ENCODE measurements at places on chromosomes 6 and 20. TPM values are rescaled to one million over a fixed set of nuclear protein-coding genes. Genes with fewer than 3 reads are reported as not detected.

The DEFB125 gene
- total RNA-seq = not detected

DNA sequence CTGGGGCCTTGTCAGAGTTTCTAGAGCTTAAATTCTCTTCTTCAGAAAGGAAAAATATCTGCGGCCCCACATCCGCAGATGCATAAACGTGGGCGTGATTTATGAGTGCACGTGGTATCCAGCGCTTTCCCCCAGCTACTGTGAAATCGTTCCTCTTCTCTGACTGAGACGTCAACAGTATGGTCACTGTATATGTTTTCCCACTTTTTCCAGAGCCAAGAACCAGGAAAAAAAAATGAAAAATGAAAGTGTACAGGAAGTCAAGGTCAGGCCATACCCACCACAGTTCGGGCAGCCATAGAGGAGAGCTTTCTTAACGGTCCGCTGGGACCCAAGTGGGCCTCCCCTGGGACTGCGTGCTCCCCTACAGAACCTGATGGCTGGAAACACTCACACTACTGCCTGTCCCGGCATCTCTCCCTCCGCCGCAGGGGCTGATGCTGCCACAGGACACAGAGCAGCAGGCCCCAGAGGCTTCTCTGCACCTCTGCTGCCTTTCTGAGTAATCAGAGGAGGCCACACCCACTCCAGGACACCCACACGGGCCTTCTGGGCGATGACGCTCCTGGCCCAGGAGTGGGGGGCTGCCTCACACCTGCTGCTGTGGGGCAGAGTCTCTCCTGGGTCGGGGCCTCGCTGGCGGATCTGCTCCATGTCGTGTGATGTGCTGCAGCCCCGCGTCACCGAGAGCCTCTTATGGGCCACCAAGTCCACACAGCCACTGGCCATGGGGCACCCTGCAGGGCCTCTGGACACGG is 16.4 kb upstream of the STX16 start:
- no peak overlapping the region for H3K4me3 ChIP-seq
- H3K36me3 ChIP-seq = no peaks in the 10 kb centered on the region
- no peaks in the 10 kb centered on the region for H3K4me1 ChIP-seq
- H3K27ac ChIP-seq = no peak overlapping the region

The IMPG1 gene
- total RNA-seq = not detected

The FAM209B gene
- total RNA-seq = 0.56 TPM

GRCh38 chr6:13470238-13471140 is 16.9 kb downstream of the GFOD1 start:
- no peaks in the 10 kb centered on the region for H3K4me1 ChIP-seq
- DNase-seq = no peak
- no peak overlapping the region for H3K4me3 ChIP-seq
- no peaks in the 10 kb centered on the region for H3K27me3 ChIP-seq
- H3K36me3 ChIP-seq = no peaks in the 10 kb centered on the region

- peaks cover 6% of the 10 kb centered on the region for H3K4me1 ChIP-seq
- no peak overlapping the region for H3K27ac ChIP-seq
- no peak overlapping the region for H3K4me3 ChIP-seq
- no peak for DNase-seq
Measured at GRCh38 chr6:139567095-139567494, 192.6 kb upstream of the CITED2 start.

DNA sequence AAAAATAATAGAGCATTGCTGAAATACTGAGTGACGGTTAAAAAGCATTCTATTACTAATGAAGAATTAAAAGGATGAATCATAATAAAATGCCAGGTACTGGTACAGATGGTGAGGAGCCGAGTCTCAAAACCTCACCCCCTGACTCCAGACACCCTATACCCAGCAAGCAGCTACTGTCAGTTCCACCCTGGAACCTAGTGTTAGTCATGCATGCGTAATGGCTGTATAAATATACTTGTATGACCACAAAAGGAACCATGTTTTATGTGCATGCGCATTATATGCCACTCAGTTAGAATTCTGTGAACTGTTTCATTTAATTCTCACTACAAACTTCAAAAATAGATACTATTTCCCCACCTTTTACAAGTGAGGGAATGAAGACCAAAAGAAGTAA is 568.7 kb upstream of the RNF217 start:
- no peak overlapping the region for H3K27ac ChIP-seq
- no peaks in the 10 kb centered on the region for H3K4me1 ChIP-seq
- H3K4me3 ChIP-seq = no peak overlapping the region
- no peaks in the 10 kb centered on the region for H3K27me3 ChIP-seq

DNA sequence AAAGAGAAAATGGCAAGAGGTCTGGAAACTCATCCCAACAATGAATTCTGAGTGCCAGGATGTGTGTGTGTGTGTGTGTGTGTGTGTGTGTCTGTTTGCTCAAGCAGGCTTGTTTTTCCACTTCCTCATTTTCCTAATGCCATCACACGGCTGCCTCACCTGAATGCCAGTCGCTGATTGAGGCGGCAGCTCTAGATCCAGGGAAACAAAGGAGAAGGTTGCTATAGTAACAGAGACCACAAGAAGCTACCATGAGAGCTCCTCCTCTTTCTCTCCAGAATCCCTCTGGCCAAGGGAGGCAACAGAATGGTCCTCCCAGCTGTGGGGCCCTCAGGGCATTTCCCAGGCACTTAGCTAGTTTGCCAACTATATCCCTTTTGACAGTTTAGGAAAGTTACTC is 241.1 kb upstream of the TSHZ2 start:
- no peak overlapping the region for H3K27ac ChIP-seq
- no peaks in the 10 kb centered on the region for H3K27me3 ChIP-seq
- no peak for DNase-seq
- no peak overlapping the region for H3K4me3 ChIP-seq
- no peaks in the 10 kb centered on the region for H3K4me1 ChIP-seq
- H3K36me3 ChIP-seq = no peaks in the 10 kb centered on the region

GRCh38 chr6:36383606-36384005 is 3.9 kb downstream of the ETV7 start:
- no peaks in the 10 kb centered on the region for H3K27me3 ChIP-seq
- H3K4me3 ChIP-seq = no peak overlapping the region
- no peak overlapping the region for H3K27ac ChIP-seq
- DNase-seq = no peak

- H3K36me3 ChIP-seq = no peaks in the 10 kb centered on the region
- H3K4me3 ChIP-seq = no peak overlapping the region
- H3K27me3 ChIP-seq = no peaks in the 10 kb centered on the region
- DNase-seq = no peak
Measured at GRCh38 chr6:22925920-22926789, 356.8 kb downstream of the HDGFL1 start.

DNA sequence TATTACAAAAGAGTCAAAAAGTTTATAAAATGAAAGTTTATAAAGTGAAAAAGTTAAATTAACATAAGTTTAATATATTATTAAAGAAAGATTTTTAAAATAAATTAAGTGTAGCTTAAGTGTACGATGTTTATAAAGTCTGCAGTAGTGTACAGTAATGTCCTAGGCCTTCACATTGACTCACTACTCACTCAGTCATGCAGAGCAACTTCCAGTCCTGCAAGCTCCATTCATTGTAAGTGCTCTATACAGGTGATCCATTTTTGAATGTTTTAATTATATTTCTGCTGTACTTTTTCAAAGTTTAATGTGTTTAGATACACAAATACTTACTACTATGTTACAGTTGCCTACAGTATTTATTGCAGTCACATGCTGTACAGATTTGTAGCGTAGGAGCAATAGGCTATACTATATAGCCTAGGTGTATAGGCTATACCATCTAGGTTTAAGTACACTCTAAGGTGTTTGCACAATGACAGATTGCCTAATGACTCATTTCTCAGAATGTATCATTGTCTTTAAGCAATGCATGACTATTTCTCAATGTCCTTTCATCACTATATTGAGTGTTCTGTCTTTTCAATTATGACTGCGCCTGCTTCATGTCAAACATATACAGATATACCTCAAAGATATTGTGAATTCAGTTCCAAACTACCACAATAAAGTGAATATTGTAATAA is 1110.3 kb upstream of the MAP3K7 start:
- no peak overlapping the region for H3K27ac ChIP-seq
- H3K4me1 ChIP-seq = no peaks in the 10 kb centered on the region
- H3K36me3 ChIP-seq = no peaks in the 10 kb centered on the region
- H3K27me3 ChIP-seq = no peaks in the 10 kb centered on the region

DNA sequence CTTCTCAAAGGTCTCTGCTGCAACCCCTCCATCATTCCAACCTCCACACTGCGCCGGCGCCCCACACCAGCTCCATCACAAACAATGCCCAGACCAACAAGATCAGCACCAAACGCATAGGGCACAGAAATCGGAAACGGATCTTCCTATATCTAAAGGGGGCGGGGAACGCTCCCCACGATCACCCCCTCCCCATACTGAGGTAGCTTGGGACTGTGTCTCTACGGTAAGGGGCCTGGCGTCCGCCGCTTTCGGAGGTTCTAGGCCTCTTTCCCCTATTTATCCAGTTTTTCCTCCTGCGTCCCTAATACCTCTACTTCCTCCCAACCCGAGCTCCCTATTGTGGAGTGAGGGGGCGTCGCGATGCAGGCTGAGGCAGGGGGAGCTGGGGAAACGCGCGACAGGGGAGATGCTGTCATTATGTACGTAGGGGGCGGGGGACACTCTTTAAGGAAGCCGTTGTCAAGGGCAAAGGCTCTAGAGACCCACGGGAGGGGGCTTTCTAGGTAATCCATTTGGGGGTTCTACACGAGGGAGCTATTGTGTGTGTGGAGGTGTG is 909 bp downstream of the DNAAF9 start:
- no peaks in the 10 kb centered on the region for H3K27me3 ChIP-seq
- H3K27ac ChIP-seq = peak overlapping the region; percentile 94
- peak; percentile 19 for DNase-seq
- peak overlapping the region; percentile 90 for H3K4me3 ChIP-seq
- H3K36me3 ChIP-seq = no peaks in the 10 kb centered on the region

GRCh38 chr6:89221971-89222711 is 5.0 kb upstream of the GABRR1 start:
- H3K4me3 ChIP-seq = no peak overlapping the region
- no peaks in the 10 kb centered on the region for H3K36me3 ChIP-seq
- H3K4me1 ChIP-seq = no peaks in the 10 kb centered on the region
- H3K27me3 ChIP-seq = no peaks in the 10 kb centered on the region

DNA sequence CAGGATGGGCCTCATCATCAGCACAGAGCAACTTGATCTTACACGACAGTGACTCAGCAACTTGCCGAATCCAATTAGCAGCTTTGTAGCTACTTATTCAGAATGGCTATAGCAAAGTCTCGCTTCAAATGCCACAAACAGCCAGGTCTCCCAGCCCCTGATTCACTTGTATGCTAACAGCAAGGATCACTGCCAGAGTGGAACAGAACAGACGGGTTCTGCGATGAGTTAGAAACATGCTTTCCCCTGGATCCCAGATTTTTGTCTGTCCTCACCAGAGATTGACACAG is 254.4 kb downstream of the NRN1 start:
- no peak overlapping the region for H3K4me3 ChIP-seq
- DNase-seq = no peak
- no peaks in the 10 kb centered on the region for H3K27me3 ChIP-seq
- H3K36me3 ChIP-seq = no peaks in the 10 kb centered on the region

DNA sequence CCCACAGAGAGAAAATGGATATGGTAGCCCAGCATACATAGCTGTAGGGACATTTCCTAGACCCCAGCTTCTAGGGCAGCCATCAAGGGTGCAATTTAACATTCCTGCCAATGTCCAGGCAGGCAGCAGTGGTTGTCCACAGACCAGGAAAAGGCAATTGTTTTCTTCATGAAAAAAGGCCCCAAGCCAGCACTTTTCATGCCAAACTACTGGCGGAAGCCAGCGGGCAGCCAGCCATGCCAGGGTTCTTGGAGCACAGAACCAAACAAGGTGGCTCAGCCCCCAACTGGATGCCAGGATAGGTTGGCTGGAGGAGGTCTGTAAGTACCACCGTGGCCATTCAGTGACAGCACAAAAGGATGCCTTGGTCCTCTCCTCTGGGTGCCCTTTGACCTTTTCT is 94.6 kb downstream of the BANF2 start:
- H3K4me3 ChIP-seq = no peak overlapping the region
- H3K27ac ChIP-seq = peak overlapping the region; percentile 65
- peaks cover 18% of the 10 kb centered on the region for H3K4me1 ChIP-seq
- H3K36me3 ChIP-seq = no peaks in the 10 kb centered on the region
- DNase-seq = peak; percentile 84

The SULF2 gene
- total RNA-seq = 56.7 TPM

The C6orf52 gene
- not detected for total RNA-seq

- H3K27ac ChIP-seq = no peak overlapping the region
- DNase-seq = peak; percentile 76
- H3K4me1 ChIP-seq = no peaks in the 10 kb centered on the region
- no peaks in the 10 kb centered on the region for H3K27me3 ChIP-seq
- H3K4me3 ChIP-seq = no peak overlapping the region
- H3K36me3 ChIP-seq = no peaks in the 10 kb centered on the region
Measured at GRCh38 chr6:40894962-40895799, 143.8 kb downstream of the UNC5CL start.

The HMGCLL1 gene
- 2.1 TPM for total RNA-seq

GRCh38 chr20:51129147-51129776 is 106.4 kb upstream of the KCNG1 start:
- no peaks in the 10 kb centered on the region for H3K36me3 ChIP-seq
- no peak overlapping the region for H3K4me3 ChIP-seq
- no peak for DNase-seq
- H3K27ac ChIP-seq = no peak overlapping the region
- no peaks in the 10 kb centered on the region for H3K4me1 ChIP-seq
- no peaks in the 10 kb centered on the region for H3K27me3 ChIP-seq

DNA sequence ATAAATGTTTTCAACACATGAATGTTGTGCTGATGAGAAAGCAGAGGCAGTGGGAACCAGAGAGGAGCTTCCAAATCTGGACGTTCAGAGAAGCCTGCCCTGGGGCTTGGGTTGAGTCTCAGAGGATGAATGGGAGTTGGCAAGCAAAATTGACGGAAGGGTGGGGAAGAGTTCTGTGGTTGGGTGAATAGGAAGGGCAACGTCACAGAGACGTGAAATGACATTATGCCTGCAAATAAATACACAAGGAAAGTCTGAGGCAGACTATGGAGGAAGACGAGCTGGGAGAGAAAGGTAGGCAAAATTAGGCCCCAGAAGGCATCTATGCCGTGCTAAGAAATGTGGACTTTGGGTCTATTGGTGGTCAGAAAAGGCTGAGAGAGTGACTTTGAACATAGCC is 25.2 kb upstream of the SGK1 start:
- no peaks in the 10 kb centered on the region for H3K36me3 ChIP-seq
- H3K4me1 ChIP-seq = no peaks in the 10 kb centered on the region
- H3K4me3 ChIP-seq = no peak overlapping the region
- no peak for DNase-seq
- H3K27me3 ChIP-seq = no peaks in the 10 kb centered on the region

- no peak overlapping the region for H3K27ac ChIP-seq
- no peaks in the 10 kb centered on the region for H3K4me1 ChIP-seq
- no peak for DNase-seq
- H3K36me3 ChIP-seq = no peaks in the 10 kb centered on the region
- H3K27me3 ChIP-seq = no peaks in the 10 kb centered on the region
- H3K4me3 ChIP-seq = no peak overlapping the region
Measured at GRCh38 chr20:63381781-63382431, 20.8 kb upstream of the CHRNA4 start.

GRCh38 chr6:138485005-138485545 is 14.2 kb downstream of the NHSL1 start:
- H3K27me3 ChIP-seq = no peaks in the 10 kb centered on the region
- peaks cover 28% of the 10 kb centered on the region for H3K4me1 ChIP-seq
- H3K27ac ChIP-seq = peak overlapping the region; percentile 57

GRCh38 chr6:101605426-101605825 is 211.9 kb downstream of the GRIK2 start:
- no peak for DNase-seq
- no peaks in the 10 kb centered on the region for H3K36me3 ChIP-seq
- H3K4me3 ChIP-seq = no peak overlapping the region
- H3K4me1 ChIP-seq = no peaks in the 10 kb centered on the region
- no peaks in the 10 kb centered on the region for H3K27me3 ChIP-seq
- no peak overlapping the region for H3K27ac ChIP-seq

The CRISP2 gene
- 0.33 TPM for total RNA-seq
